ENCODE measurements at places on chromosomes 3 and 15.

- DNase-seq: peak; percentile 97
These were observed 183.8 kb upstream of the THRB start for GRCh38 chr3:24678421-24678865.

DNA sequence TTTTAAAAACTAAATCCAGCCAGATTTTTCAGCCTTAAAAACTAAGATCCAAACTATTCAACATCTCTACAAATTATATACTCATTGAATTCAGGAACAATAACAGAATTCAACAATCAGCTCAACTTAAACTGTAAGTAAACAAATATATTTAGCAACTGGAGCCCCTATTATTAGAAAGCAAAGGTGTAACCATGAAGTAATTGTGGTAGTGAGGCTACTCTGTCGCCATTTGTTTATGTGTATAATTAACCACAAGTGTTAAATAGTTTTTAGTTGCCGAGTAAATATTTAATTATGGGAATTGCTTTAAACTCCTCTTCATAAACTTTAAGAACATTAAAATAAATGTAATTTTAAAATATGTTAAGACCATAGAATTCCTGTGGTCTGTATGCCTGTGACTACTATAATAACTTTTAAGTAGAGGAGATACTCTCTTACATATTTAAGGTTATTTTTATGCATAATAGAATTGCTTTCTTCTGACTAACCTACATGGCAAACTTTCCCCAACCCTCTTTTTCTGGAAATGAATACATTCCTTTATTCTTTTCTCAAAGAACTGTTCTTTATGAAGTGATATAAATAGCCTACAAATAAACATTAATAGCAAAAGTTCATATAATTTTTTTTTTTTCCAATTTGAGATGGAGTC lies 51.2 kb downstream of the MFN1 start:
- DNase-seq: no peak

GRCh38 chr15:100869151-100869999 lies 10.3 kb upstream of the ALDH1A3 start:
- DNase-seq: peak; percentile 25

DNA sequence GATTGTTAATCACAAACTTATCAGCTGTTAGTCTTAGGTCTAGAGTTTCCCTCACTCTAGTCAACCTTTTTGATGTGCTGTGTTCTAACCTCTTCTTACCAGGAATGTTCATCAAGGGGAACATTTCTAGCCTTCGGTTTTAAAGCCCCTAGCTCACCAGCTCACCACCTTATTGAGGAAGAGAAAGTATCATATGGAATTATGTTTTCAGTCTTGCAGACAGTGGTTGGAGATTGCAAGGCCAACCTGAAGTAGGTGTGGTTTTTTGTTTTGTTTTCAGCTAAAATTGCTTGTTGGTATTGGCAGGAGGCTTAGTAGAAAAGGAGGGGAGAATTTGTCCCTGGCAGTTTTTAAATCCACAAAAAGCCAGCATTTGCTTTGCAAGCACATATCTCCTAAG lies 48.4 kb upstream of the CCDC80 start:
- DNase-seq: no peak

GRCh38 chr3:120560304-120561250 lies 35.6 kb upstream of the NDUFB4 start:
- DNase-seq: no peak

DNA sequence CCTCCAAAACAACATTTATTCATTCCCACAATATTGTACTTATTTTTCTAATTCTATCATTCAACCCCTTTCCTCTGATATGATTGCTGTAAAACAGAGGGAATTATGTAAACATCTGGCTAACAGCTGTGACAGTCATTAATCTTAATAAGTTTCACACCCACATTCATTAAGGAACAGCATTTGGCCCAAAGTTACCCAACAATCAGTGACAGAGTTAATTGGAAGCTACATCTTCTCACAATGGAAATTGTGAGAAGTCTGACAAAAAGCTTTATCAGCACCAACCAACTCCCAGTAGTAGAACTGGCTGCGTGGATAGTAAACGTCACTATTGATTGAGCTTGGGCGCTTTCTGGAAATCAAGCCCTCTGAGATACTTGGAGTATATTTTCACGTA lies 165.8 kb upstream of the SLC24A5 start:
- DNase-seq: no peak

Measured in common myeloid progenitor, CD34-positive (primary cell).